ENCODE measurements at places on chromosomes 7 and 10. TPM values are rescaled to one million over a fixed set of nuclear protein-coding genes. Genes with fewer than 3 reads are reported as not detected.

OR9A2 gene
- total RNA-seq = not detected

CUBN gene
- total RNA-seq = 4.2 TPM

GRCh38 chr7:152103066-152103465 is 77.6 kb downstream of the GALNT11 start:
- no peak for DNase-seq

STAM gene
- 31.6 TPM for total RNA-seq

PRTFDC1 gene
- total RNA-seq = not detected

DNA sequence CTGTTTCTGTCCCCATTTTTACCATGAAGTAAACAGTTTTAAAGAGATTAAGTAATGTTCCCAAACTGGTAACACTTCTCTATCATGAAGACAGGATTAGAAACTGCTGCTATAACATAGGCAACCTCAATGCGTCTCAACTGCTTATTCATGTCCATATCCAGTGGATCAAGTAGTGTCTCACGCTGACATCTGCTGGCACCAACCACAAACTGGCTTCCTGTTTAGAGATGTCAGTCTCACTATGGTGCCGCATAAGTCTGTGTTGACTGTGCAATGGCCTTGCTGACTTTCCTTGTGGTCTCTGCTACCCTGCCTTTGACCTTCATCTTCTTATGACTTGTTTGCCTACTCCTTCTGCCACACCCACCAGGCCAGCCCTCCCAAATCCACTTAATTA is 369.6 kb upstream of the DPP6 start:
- DNase-seq = no peak

GRCh38 chr10:45454859-45455258 is 80.8 kb downstream of the ALOX5 start:
- DNase-seq = no peak

- no peak for DNase-seq
Observed at GRCh38 chr7:149733924-149734790, 39.2 kb downstream of the ZNF467 start.
